ENCODE measurements at places on chromosomes 2 and 18.

DNA sequence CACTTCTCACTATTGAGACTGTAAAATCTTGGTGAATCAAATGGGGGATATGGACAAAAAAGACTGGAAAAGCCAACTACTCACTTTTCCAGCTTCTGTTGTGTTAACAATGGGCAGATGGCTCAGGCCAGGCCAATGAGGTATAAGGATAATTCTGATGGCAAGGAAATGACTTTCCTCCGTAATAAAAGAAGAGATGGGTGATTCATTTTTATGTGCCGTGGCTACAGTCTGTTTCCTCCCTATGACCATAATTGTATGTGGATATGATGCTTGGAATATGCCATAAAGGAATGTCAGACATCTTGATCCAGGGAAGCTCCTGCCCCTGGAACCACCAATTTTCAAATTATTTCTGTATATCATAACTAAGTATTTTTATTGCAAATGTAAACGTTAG, 406.8 kb downstream of the CCDC85A start:
- no peak for DNase-seq

- DNase-seq, result no peak
These were observed 125.8 kb downstream of the GALNT14 start for GRCh38 chr2:31012406-31012805.

GRCh38 chr2:51505533-51505932, 473.6 kb upstream of the NRXN1 start:
- DNase-seq, result no peak

DNA sequence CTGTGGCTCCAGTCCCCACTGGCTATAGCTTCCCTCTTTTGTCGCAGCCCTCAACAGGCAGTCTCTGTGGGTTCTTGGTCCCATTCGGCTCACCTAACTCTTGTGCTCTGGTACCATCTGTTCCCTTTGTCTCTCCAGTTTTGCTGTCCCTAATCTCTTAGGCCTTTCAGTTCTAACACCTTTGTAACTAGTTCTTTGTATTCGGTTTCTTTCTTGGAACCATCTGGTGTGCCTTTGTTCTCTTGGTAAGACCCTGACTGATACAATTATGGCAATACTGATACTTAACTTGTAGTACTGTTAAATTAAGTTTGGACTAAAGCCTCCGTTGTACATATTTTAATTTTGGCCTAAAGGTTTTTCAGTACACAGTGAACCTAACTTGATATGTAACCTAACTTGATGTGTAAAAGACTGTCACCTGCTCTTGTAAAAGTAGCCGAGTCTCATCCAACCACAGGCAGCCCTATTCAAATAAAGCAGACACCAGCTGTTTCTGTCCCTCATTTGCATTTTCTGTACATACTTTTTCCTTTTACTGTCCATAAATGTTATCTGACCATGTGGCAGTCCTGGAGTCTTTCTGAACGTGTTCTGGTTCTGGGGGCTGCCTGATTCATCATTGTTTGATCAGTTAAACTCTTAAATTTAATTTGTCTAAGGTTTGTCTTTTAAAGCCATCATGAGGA, 4.8 kb upstream of the MRPL44 start:
- DNase-seq, result no peak

GRCh38 chr2:238601433-238602222, 174.9 kb downstream of the ASB1 start:
- DNase-seq, result no peak

DNA sequence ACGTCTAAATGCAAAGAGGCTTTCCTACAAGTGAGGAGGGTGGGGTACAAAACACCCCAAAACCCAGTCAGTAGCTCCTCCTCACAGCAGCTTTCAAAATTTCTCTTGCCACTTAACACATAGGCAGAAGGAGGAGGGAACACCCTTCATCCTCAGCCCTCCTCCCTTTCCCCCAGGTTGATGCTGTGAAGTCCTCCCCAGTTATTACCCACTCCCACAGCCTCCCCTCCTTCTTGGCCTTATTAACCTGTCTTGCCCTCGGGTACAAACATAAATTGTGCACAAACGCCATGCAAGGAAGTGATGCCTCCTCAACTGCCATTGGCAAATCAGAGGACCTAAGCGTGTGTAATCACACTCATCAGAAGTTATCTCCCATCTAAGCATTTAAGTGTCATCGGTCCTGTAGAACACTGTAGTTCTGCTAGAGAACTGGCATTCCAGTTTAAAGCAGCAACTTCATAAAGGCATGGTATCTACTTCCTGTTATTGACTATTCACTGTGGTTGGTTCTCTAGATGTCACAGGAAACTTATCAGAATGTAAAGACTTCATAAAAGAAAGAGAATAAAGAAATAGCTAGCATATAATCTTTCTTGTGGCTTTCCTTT, at the start of gene DSC1:
TSS of gene DSC1 (minus strand) at position 32 of the 611 bp plus-strand sequence. CDS start 262 bp downstream, outside the sequence.
- no peak for DNase-seq

DNA sequence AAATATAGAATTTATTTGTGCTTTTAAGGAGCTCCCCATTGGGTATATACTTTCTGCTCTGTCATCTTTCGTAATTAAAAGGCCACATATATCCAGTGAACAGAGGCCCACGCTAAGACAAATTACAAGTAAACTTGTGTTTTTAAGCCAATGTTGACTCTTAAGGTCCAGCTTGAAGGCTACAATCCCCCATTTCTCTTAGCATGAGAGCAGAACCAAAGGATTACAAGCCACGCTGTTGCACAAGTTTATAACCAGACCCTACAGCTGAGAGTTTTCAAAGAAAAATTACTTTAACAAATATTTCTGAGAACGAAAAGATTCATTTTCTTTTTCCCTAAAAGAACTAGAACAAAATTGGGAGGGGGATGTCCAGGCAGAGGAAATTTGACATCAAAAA, 471.0 kb downstream of the TXNL1 start:
- no peak for DNase-seq

All from pulmonary artery endothelial cell (primary cell).